GM12878 (cell line): ENCODE measurements at places on chromosomes 16 and 17.

GRCh38 chr17:68878226-68878885, 76.8 kb downstream of the ABCA8 start:
- H3K27ac ChIP-seq, result no peak overlapping the region
- no peaks in the 10 kb centered on the region for H3K27me3 ChIP-seq
- no peaks in the 10 kb centered on the region for H3K4me1 ChIP-seq
- no peak for DNase-seq
- H3K36me3 ChIP-seq, result no peaks in the 10 kb centered on the region
- no peak overlapping the region for H3K4me3 ChIP-seq

DNA sequence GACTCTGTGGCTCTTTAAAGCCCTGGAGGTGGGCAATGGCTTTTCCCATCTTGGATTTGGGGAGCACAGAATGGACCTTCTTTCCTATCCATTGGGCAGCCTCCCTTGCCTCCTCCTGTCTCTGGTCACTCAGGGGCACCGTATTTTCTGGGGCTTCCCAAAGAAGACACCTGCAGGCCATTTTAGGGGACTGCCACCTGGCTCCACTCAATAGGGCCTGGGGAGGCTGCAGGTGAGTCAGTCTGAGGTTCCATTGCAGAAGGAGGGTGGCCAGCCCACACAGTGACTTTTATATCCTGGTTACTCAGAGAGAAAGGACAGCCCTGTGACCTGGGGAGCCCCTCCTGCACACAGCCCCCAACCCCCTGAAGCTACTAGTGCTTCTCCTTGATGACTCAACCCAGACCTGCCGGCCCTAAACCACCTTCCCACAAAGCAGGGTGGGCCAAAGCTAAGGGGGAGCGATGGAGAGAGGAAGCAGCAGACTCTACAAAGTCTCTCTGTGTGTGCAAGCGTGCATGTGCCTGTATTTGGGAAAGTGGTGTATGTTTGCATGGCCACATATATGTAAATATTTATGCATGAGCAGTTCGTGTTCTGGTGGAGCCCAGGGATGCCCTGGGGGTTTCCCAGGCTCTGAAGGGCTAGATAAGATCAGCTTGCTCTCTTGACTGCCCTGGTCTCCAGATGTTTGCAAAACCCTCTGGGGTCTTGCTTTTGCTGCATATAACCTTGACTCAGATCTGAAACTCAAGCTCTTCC, 5.0 kb downstream of the CX3CL1 start:
- H3K4me1 ChIP-seq, result peaks cover 48% of the 10 kb centered on the region
- DNase-seq, result peak; percentile 77
- no peak overlapping the region for H3K4me3 ChIP-seq
- H3K27ac ChIP-seq, result peak overlapping the region; percentile 73

GRCh38 chr17:35877345-35878029, 2.7 kb downstream of the CCL5 start:
- no peaks in the 10 kb centered on the region for H3K36me3 ChIP-seq
- DNase-seq, result no peak
- peaks cover 28% of the 10 kb centered on the region for H3K4me1 ChIP-seq
- H3K27me3 ChIP-seq, result no peaks in the 10 kb centered on the region
- H3K4me3 ChIP-seq, result no peak overlapping the region

- no peaks in the 10 kb centered on the region for H3K4me1 ChIP-seq
- no peak overlapping the region for H3K4me3 ChIP-seq
- no peaks in the 10 kb centered on the region for H3K36me3 ChIP-seq
- H3K27me3 ChIP-seq, result no peaks in the 10 kb centered on the region
- no peak for DNase-seq
- no peak overlapping the region for H3K27ac ChIP-seq
These were observed 12.6 kb upstream of the GPT2 start for GRCh38 chr16:46871597-46871996.

DNA sequence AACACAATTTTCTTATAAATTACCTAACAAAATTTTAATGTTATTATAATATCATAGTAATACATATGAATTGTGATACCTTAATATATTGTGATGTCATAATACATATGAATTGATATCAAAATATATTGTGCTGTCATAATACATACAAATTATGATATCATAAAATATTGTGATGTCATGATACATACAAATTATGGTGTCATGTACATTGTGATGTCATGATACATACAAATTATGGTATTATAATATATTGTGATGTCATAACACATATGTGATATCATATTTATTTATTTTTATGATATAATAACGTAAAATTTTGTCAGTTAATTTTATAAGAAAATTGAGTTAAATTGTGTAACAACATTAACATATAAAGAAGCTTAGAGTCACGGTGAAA, 1927.2 kb downstream of the TP53TG3F start:
- no peaks in the 10 kb centered on the region for H3K36me3 ChIP-seq
- no peaks in the 10 kb centered on the region for H3K27me3 ChIP-seq
- DNase-seq, result no peak

DNA sequence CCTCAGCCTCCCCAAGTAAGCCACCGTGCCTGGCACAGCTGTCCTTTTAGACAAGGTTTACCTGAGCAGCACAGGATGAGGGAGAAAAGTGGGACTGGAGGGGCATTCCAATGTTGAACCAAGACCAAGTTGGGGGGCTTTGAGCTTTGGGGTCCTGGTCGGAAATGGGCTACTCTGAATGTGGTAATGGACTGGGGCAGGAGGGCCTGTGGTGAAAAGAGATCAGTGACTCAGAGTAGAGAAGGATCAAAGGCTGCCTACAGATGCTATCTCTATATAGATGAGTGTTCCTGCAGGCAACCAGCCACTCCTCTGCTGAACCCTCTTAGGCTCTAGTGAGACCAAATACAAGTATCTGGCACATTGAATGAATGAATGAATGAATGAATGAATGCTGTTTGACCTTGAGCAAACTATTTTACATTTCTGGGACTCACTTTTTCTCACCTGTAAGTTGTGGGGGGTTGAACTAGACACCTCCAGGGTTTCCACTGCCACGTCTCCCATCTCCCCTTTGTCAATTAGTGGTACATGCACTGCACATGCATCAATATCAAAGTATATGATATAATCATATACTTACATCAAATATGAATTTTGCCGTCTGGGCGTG, 26.3 kb upstream of the ETV4 start:
- H3K27me3 ChIP-seq, result no peaks in the 10 kb centered on the region
- H3K36me3 ChIP-seq, result no peaks in the 10 kb centered on the region
- DNase-seq, result no peak
- no peak overlapping the region for H3K27ac ChIP-seq

DNA sequence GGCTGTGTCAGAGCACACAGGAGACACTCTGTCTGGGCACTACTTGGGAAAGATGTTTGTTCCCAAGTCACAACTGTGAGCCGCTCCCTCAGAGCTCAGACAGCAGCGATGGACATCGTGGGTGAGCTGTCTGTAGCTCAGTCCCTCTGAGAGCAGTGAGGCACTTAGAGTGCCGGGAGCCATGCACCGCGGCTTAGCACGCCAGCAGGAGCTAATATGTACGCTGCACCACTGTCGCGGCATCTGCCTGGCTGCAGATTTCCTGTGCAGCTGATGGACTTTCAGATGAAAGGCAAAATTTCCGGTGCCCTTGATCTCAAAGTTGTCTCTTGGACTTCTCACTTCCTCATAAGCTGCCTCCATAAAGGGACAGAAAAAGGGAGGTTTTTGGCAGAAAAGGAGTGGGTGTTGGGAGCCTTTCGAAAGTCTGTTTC, 92.8 kb upstream of the ZNF469 start:
- H3K4me1 ChIP-seq, result no peaks in the 10 kb centered on the region
- H3K4me3 ChIP-seq, result no peak overlapping the region
- DNase-seq, result no peak
- no peaks in the 10 kb centered on the region for H3K27me3 ChIP-seq

DNA sequence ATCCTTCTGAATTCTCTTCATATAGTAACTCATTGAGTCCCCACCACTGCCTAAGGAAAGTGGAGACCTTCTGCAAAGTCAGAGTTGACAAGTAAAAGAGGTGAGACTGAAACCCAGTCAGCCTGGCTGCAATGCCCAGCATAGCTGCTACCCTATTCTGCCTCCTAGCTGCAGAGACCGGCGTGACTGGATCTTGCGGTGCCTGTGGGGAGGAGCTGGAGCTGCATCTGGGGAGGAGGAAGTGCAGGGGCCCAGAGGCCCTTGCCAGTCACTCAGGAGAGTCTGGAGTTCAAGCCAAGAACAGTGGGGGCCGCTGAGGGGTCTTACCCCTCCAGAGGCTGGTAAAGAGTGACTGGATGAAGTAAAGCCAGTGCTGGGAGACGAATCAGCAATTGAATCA, 35.0 kb upstream of the ZNF423 start:
- H3K4me3 ChIP-seq, result no peak overlapping the region
- H3K27ac ChIP-seq, result no peak overlapping the region
- H3K27me3 ChIP-seq, result no peaks in the 10 kb centered on the region
- no peak for DNase-seq

DNA sequence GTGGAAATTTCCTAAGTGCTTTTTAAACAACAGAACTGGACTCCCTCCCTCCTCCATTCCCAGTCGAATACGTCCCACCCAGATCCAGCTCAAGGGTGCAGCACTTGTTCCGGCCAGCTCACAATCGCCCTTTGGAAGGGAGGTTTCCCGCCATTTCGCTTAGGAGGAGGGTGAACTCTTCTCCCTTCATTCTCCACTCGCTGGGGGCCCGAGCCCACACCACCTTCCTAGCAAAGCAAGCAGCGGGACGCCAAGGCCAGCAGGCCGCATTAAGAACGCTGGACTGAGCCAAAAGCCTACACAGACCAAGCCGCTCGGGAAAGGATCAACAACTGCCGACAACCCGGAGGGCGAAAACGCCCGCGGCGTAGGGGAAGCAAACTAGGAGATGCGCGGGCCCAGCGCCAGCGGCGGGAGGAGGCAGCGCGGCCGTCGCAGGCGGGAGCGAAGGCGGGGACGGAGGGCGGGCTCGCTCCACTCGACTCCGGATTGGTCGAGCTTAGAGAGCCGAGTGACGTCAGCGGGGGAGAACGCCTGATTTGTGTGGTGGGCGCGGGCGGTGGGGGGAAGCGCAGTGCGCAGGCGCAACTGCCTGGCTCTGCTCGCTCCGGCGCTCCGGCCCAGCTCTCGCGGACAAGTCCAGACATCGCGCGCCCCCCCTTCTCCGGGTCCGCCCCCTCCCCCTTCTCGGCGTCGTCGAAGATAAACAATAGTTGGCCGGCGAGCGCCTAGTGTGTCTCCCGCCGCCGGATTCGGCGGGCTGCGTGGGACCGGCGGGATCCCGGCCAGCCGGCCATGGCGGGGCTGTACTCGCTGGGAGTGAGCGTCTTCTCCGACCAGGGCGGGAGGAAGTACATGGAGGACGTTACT, at the start of gene PPM1D:
PPM1D (plus strand) TSS at position 574 of the 870 bp plus-strand sequence; CDS start at position 796, 222 bp downstream.
- no peaks in the 10 kb centered on the region for H3K36me3 ChIP-seq
- peak within 1 kb of the TSS; percentile 87 for H3K27ac ChIP-seq
- H3K27me3 ChIP-seq, result no peaks in the 10 kb centered on the region
- H3K4me1 ChIP-seq, result no peaks in the 10 kb centered on the region
- peak; percentile 92 for DNase-seq

GRCh38 chr17:11986942-11987329, 10.3 kb downstream of the ZNF18 start:
- H3K27me3 ChIP-seq, result no peaks in the 10 kb centered on the region
- H3K36me3 ChIP-seq, result peaks cover 4% of the 10 kb centered on the region
- H3K27ac ChIP-seq, result no peak overlapping the region
- H3K4me3 ChIP-seq, result no peak overlapping the region
- H3K4me1 ChIP-seq, result no peaks in the 10 kb centered on the region
- DNase-seq, result no peak

DNA sequence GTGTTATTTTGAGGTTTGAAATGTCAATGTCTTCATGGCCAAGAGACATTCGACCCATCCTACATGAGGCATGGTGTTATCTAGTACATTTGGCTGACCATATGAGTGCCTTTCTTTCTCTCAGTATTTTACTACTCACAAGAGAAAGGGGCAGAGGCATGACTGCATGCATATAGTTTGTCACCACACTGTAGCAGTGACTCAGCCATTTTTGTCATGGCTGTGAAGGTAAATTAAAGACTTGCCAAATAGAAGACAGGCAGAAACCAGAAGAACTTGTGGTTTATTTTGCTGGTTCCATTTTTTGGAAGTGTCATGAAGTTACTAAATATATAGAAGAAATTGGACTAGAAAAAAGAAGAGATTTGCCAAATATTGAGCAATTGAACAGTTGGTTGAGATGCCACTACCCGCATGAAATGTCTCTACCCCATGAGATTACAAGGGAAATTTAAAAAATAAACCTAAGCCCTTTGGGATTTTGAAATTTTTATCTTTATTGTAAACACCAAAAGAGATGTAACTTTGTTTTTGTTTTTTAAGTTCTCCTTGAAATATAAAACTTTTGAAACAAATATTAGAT, 170.3 kb downstream of the CHD9 start:
- no peaks in the 10 kb centered on the region for H3K27me3 ChIP-seq
- DNase-seq, result no peak
- no peak overlapping the region for H3K4me3 ChIP-seq
- H3K4me1 ChIP-seq, result peaks cover 8% of the 10 kb centered on the region; the same call in 1 of the 2 replicates
- no peak overlapping the region; the same call in 1 of the 2 replicates for H3K27ac ChIP-seq
- H3K36me3 ChIP-seq, result no peaks in the 10 kb centered on the region

DNA sequence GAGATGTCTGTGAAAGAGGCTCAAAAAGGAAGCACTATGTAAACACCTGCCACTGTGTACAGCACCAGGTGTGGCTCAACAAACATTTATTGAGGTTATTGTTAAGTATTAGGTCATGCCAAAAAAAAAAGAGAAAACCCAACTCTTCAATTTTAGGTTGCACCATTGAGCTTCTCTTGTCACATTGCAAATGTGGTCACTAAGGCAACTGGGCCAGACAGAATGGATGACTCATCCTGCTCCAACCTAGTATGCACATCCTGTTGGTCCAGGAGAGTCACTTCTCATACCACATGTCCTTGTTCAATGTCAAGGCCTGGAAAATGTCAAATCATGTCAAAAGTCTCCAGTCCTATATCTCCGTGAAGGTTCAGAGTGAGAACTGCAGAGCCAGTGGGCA, 25.0 kb downstream of the HOXB1 start:
- no peaks in the 10 kb centered on the region for H3K36me3 ChIP-seq
- H3K4me3 ChIP-seq, result no peak overlapping the region
- DNase-seq, result peak; percentile 77
- no peaks in the 10 kb centered on the region for H3K27me3 ChIP-seq
- H3K27ac ChIP-seq, result no peak overlapping the region

- no peak overlapping the region for H3K4me3 ChIP-seq
- H3K4me1 ChIP-seq, result peaks cover 50% of the 10 kb centered on the region
- DNase-seq, result peak; percentile 47
- H3K27me3 ChIP-seq, result no peaks in the 10 kb centered on the region
These were observed 2.3 kb upstream of the CCL3 start for GRCh38 chr17:36092230-36092629.

DNA sequence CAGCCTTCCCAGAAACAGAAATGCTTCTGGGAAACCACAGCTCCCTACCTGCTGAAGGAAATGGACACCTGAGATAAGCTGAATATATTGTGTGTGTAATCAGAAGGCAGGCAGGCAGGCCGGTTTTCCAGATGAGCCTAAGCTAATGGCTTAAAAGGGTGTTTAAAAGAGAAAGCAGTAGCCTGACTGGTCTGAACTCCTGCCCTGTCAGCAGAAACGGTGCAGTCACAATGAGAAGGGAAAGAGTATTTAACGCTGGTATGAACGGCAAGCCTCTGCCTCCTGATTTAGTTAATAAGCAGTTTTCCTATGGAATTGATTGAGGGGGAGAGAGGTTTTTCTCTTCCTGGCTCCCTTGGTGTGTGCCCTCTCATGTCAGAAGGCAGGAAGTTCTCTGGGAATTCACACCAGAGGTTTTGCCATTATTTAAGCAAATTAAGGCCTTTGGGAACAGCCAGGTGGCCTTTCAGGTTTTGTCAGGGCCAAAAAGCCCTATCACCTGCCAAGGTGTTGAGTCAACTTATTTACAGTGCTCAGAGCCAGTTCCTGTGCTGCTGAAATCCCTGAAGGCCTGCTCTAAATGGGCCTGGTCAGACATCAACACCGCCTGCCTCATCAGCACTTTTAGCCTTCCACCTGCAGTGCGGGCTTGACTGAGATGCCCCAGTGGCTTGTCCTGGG, 41.6 kb downstream of the CDH1 start:
- DNase-seq, result no peak
- no peak overlapping the region for H3K4me3 ChIP-seq
- peak overlapping the region; percentile 29; the same call in 1 of the 2 replicates for H3K27ac ChIP-seq
